Smooth muscle cell of trachea (primary cell): ENCODE measurements at places on chromosomes 12 and 14. TPM values are rescaled to one million over a fixed set of nuclear protein-coding genes. Genes with fewer than 3 reads are reported as not detected.

The CARMIL3 gene
- total RNA-seq, result 0.15 and 0.33 TPM in 2 replicates

The LRP1-AS gene
- total RNA-seq, result not detected in 2 replicates

The NID2 gene
- 186 and 315 TPM in 2 replicates for total RNA-seq

The TMEM132C gene
- total RNA-seq, result not detected in 2 replicates

The MYRFL gene
- not detected in 2 replicates for total RNA-seq

The CAPZA3 gene
- not detected in 2 replicates for total RNA-seq

The CBLN3 gene
- total RNA-seq, result 4.1 and 11.4 TPM in 2 replicates

The PRH2 gene
- total RNA-seq, result not detected in 2 replicates

The AQP2 gene
- total RNA-seq, result not detected in 2 replicates

The TMCC3 gene
- 0.73 and 0.83 TPM in 2 replicates for total RNA-seq

The LBHD2 gene
- not detected in 2 replicates for total RNA-seq

The VDR gene
- 6.5 and 17.0 TPM in 2 replicates for total RNA-seq

The GLI1 gene
- 1.2 and 1.6 TPM in 2 replicates for total RNA-seq

The RIMBP2 gene
- total RNA-seq, result not detected in 2 replicates

The TAS2R9 gene
- not detected in 2 replicates for total RNA-seq

The INHBC gene
- not detected in 2 replicates for total RNA-seq

The ALDH2 gene
- 20.7 and 57.9 TPM in 2 replicates for total RNA-seq

The RNASE1 gene
- total RNA-seq, result not detected in 2 replicates

The SOAT2 gene
- not detected in 2 replicates for total RNA-seq
